ENCODE measurements at places on chromosomes 3 and 15.

GRCh38 chr15:91346259-91346658, 246.2 kb downstream of the SV2B start:
- no peak for DNase-seq

- DNase-seq: no peak
These were observed 53.5 kb upstream of the PRTG start for GRCh38 chr15:55796321-55796965.

- no peak for DNase-seq
These were observed 316.7 kb downstream of the CLSTN2 start for GRCh38 chr3:140251678-140252077.

DNA sequence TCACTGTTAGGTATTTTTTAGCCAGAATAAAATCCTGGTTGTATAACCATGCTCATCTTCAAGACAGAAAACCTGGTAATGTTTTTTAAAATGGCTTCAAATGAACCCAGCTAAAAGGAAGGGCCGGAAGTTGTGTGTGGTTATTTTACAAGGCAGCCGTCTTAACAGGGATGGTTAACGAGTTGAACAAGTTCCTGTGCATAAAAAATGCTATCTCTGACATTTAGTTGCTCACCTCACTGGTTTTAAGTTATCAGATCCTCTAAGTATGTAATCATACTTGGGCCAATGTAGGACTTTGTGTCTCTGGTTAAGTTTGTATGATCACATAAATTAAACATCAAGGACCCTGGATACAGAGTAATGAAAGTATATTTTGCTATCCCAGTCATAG, 2.1 kb downstream of the ATP11B start:
- DNase-seq: no peak

- no peak for DNase-seq
These were observed 651 bp downstream of the MTMR14 start for GRCh38 chr3:9649791-9650521.

- DNase-seq: no peak
These were observed 752.3 kb downstream of the NR2F2 start for GRCh38 chr15:97082830-97083229.

DNA sequence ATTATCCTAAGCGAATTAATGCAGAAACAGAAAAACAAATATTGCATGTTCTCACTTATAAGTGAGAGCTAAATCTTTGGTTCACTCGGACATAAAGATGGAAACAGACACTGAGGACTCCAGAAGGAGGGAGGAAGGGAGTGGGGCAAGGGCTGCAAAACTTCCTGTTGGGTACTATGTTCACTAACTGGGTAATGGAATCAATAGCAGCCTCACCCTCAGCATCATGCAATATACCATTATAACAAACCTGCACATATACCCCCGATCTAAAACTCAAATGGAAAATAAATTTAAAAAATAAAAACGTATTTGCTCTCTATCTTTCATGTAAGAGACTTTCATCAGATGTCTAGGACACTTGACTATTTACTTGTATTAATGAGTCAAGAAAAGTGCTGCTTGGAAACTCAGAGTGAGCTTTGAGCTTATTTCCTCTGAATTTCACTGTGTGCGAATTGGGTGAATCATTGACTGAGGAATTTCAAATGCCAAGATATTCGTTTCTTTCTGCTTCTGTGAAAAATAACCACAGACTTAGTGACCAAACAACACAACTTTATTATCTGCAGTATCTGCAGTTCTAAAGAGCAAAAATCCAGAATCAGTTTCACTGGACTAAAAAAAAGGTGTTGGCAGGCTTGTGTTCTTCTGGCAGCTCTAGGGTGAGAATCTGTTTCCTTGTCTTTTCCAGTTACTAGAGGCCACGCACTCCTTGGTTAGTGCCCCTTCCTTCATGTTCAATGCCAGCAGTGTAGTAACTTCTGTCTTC, 18.4 kb downstream of the TM4SF18 start:
- no peak for DNase-seq

DNA sequence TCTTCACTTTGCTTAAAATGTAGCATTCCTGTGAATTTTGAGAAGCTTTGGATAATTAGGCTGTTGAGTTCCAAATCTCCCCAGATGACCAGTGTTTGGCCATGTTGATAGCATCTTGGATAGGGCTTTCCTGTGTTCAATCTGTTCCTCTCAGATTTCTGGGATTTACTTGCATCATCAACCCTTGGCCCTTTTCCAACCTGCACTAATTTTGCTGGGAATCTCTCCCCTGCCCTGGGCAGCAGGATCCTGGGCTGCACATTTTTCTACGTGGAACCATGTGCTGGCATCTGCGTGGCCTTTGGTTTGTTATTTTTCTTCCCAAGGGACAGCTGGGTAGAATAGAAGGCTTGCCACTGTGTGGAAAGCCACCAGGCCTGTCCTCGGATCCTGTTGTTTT, 75.4 kb upstream of the PLXNA1 start:
- DNase-seq: no peak

DNA sequence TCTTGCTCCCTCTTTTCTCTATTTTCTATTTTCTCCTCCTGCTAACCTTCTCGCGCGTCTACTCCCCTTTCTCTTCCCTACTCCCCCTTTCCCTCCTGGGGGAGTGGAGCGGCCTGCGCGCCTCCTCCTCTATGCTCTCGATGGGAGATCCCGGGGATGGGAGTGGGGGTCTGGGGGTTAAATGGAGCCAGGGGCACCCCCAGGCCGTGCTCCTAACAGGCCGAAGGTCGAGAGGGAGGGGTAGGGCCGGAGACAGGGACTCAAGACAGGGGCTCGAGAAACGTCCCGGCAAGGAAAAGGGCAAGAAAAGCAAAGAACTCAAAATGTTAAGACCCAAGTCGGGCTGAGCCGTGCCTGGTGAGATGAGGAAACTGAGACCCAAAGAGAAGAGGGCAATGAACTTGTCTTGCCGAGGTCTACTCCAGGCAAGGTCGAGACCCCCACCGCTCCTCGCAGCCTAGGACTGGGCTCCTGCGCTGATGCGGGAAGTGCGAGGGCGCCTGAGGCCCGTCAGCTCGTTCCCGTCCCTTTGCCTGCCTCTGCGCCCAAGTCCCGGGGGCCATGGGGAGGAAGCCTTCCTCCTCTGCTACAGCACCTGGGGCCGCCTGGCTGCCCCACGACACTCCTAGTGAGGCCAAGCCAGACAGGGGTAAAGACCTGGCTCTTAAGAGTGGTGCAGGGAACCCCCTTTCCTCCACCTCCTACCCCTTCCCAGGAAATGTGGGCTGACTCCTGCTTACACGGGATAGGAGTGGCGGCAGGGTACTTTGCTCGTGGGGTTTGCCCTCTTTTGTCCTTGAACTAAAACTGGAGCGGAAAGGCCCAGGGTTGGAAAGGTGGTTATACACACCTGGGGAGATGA, 770 bp upstream of the MEGF11 start:
- no peak for DNase-seq

All from caudate nucleus (tissue), 63 donors.